Activated naive CD4-positive, alpha-beta T cell treated with anti-CD3 and anti-CD28 coated beads, Interleukin-2, amount 10 ng/mL, durations not matched to agents 7 days and 5 days (primary cell): ENCODE measurements at places on chromosomes 7 and 10.

DNA sequence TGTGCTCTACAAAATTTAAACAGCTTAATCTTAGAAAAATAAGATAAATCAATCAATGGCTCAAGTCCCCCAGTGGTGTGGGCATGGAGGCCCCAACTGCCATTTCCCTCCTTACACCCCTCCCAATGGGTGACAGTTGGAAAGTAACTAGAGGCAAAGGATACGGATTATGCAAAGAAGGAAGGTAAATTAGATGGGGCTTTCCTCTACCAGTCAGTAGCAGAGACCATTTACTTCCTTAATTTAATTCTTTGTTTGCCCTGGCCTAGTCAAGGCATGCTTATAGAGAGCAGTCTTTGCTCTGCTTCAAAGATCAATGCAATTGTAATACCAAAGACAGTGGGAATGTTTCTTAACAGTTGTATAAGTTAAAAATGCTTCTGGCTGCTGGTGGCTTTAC is 63.3 kb upstream of the PAPSS2 start:
- DNase-seq, result no peak

GRCh38 chr7:55481155-55481554 is 91.1 kb downstream of the VOPP1 start:
- DNase-seq, result no peak

DNA sequence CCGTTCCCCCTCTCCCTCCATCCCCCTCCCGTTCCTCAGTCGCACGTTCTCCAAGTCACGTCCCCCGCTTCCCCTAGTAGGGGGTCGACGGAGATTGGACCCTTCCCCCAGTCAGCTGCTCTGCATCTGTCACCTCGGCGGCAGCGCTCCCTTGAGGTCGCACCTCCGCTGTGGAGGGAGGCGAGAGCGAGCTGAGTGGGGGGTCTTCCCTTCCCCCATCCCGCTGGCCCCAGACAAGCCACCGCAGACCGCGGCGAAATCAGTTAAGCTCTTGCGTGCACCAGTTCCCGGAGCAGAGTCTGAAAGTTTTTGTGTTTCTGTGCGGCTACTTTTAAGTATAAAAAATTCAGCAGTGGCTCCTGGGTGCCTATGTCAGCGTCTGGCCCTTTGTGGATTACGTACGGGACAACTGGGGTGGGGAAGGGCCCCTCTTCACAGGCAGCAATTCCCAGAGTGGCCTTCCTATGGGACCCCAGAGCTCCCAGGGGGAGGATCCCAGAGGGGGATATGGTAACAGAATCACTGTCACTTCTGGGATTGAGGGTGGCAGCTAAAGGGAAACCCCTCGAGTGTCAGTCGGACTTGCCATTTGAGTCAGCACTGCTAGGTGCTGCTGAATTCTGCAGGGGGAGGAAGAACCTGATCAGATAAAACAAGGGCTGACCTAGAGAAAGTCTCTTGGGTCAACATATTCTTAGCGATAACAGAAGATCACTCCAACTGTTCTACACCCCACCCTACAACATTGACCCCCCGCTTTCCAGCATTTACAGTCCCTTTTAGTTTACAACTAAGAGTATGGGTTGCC is 12.5 kb upstream of the DDIT4 start:
- DNase-seq, result peak; percentile 71

- no peak for DNase-seq
Measured at GRCh38 chr10:8086315-8086714, 31.8 kb downstream of the GATA3 start.

GRCh38 chr7:30694218-30694745 is 12.0 kb upstream of the CRHR2 start:
- no peak for DNase-seq

DNA sequence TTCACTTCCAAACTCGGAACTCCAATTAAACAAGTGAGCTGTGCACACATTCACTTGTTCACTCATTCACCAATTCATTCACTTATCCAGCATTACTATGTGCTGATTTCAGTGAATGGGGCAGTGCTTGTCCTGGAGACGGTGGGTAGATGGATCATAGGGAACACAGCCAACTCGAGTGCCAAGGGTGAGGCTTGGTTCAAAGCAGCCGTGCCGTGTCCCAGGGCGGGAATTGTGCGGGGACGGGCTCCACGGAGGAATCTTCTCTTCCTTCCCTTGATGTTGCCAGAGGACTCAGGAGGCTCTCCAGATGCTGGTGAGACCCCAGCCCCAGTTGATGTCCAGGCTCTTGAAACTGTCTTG is 2.9 kb downstream of the SH2D4B start:
- DNase-seq, result no peak
